Choroid plexus epithelial cell (primary cell): ENCODE measurements at places on chromosomes 6 and 20.

GRCh38 chr20:63006540-63007359 lies at the start of gene BHLHE23:
Gene BHLHE23 (minus strand): TSS chr20:63006964. CDS start chr20:63006774, 190 bp downstream.
- no peak for DNase-seq

GRCh38 chr20:62924442-62925075 lies 1.7 kb downstream of the DIDO1 start:
- peak; percentile 56 for DNase-seq

DNA sequence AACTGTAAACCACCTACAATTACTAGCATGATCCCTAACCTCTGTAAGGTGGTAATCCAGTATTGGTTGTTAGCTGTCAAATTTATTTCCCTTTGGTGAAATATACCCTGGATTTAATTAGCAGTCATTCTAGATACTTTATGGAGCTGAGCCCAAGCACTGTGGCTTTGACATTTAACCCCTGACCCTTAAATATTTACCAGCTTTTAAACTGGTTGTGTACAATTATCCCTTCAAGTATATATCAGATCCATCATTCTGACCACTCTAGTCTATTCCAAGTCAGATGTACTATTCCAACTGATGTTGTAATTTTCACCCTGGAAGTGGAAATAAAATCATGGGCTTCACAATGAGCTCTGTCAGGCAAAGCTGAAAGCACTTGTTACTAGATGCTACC lies 229.6 kb downstream of the FOXC1 start:
- DNase-seq, result no peak

- DNase-seq, result no peak
Observed at GRCh38 chr20:11173916-11174315, 500.1 kb upstream of the JAG1 start.

- DNase-seq, result no peak
Observed at GRCh38 chr20:18361678-18362077, 73.4 kb downstream of the ZNF133 start.

GRCh38 chr6:136435101-136435500 lies 115.1 kb downstream of the MAP7 start:
- no peak for DNase-seq

- DNase-seq, result no peak
Observed at GRCh38 chr6:43739642-43740091, 30.3 kb upstream of the VEGFA start.

DNA sequence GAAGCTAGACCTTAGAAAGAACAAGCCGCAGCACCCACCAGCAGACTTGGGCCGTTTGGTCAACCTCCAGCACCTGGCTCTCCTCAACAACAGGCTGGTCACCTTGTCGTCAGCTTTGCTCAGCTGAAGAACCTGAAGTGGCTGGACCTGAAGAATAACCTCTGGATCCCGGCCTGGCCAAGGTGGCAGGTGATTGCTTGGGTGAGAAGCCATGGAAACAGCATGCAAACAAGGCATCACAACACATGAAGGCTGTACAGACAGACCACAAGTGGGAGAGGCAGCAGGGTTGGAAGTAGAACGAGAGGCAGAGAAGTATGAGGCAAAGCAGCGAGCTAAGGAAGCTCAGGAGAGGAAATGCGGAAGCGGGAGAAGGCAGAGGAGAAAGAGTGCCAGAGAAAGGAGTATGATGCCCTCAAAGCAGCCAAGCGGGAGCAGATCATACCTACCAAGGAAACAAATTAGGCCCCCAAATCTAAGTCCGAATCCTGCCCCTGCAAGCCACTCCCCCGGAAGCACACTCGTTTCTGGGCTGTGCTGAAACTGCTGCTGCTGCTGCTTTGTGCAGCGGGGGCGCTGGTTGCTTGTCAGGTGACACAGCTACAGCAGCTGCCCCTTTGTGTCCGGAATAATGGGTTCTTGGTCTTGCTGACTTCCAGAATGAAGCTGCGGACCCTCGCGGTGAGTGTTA lies 121.6 kb upstream of the LGSN start:
- DNase-seq, result no peak

DNA sequence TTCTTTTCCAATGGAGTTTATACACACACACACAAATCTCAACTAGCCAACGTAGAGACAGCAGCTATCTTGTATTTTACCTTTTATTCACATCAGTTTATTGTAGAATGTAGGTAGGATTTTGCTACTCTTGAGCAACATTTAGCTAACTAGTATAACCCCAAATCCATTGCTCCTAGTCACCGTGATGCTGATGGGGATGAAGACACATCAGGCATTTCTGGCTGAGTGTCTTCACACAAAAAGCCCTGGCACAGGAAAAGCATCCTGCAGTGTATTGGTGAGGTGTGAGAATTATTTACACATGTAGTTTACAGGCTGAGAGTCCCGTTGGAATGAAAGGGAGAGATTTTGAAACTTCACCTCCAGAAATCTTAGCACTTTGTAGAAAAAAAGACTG lies 65.9 kb upstream of the FBXL4 start:
- no peak for DNase-seq

DNA sequence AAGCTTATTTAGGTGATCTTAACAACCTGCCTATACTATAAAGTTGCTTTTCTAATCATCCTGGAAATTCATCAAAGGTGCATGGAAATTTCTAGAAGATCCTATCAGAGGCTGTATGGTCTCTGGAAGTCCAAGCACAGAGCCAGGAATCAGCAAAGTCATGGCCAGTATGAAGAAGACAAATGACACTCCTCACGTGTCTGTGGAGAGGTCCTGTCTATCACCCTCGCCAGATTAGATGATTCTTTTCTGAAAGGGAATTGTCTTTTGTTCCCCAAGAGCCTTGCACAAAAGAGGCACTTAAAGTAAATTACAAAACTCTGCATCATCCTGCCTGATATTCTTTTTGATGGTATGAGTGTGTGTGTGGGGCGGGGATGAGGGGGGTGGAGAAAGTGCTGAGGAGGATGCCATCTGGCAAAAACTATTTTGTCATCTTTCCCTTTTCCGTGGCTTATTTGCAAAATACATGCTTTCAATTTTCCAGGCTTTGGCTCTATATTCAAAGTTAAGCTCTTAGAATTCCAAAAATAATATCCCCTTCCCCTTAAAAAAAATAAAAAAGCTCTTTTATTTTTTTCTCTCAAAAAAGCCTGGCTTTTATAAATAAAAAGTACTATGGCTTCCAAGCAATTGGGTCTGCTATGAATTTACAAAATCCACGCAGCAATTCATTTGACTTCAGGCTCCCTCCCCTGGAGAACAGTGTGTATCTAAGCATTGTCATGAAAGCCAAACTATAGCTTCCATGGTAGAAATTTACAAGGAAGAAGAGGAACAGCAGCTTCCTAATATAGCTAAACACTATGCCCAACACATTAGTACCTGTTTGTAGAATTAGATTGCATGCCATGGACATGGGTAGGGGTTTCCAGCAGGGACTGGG lies 185.2 kb upstream of the ARG1 start:
- no peak for DNase-seq

- peak; percentile 65 for DNase-seq
Observed at GRCh38 chr6:54291146-54291545, 17.1 kb upstream of the TINAG start.

GRCh38 chr6:38477680-38478260 lies 162.0 kb downstream of the BTBD9 start:
- peak; percentile 39 for DNase-seq

- no peak for DNase-seq
Observed at GRCh38 chr6:40258531-40258930, 324.3 kb upstream of the MOCS1 start.

DNA sequence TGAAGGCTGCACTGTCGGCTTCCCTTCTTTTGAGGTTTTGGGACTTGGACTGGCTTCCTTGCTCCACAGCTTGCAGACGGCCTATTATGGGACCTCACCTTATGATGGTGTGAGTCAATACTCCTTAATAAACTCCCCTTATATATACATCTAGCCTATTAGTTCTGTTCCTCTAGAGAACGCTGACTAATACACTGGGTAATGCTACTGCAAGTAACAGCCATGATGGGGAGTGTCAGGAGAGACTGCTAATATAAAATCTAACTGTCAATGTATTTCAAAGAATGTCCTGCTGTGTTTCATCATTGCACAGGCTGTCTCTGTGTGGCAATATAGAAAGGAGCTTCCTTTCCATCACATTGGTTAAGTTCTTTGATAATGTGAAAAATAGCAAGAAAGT lies 57.7 kb upstream of the UST start:
- DNase-seq, result peak; percentile 7

DNA sequence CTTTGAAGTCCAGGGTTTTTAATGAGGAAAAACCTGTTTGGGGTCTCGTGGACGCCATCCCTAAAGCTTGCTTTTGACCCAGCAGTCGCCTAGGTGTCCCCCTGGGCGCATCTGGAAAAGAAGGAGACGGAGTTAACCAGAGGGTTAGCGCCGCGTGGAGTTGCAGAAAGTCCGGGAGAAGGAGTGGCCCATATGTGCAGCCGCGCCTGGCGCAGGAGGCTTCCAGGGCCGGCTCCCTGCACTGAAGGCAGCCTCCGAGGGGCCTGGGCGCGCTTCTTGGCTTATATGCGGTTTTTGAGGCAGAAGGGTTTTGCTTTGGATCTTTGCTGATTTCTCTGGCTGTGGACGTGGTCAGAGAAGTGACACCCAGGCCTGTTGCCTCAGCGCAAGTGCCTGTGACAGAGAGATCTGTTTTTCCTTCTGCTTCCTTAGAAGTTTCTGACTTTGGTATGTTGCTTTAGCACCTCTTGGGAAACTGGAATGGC lies 987 bp downstream of the TMEM181 start:
- peak; percentile 40 for DNase-seq
